Dermis blood vessel endothelial cell (primary cell): ENCODE measurements at places on chromosomes 1 and 21. TPM values are rescaled to one million over a fixed set of nuclear protein-coding genes. Genes with fewer than 3 reads are reported as not detected.

Gene KIF26B
- 1.0 and 1.5 TPM in 2 replicates for total RNA-seq

Gene PEX11B
- total RNA-seq = 34.0 and 41.4 TPM in 2 replicates

Gene SPATA21
- under 0.01 TPM in 1 of 2 replicates, not detected in the other for total RNA-seq

Gene PSMD4
- total RNA-seq = 231 and 242 TPM in 2 replicates

DNA sequence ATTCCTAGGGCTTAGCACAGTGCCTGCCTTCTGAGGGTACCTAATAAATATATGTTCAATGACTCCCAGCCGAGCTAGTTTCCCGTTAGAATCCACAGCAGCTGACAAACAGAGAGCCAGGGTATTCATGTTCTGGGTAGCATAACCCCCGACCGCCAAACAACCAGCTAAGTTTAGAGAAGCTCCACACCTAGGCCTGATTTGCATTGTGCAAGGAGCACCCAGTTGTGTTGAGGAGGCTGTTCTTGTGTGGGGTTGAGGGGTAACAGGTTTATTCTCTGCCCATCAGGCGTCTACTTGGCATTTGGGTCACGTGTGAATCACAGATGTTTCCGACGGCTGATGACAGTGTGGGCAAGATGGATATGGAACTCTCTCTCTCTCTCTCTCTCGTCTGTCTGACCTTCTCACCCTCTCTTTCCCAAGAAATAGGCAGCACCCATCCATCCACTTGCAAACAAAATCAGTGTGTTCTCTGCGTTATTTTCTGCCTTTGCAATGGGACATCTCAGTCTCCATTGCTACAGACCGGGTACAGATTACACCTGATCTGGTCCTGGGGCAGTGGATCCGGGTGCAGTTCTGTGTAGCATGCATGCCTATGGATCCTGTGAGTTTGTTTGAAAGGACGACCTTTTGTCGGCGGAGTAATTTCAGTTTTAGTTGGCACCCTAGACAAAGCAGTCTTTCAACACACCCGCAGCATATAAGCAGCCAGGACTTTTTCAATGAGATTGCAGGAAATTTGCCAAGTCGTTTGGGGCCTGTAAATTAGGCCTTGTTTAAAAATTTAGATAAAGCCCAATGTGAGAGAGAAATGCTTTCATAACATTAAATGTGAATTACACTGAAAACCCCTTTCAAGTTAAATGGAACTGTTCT is 29.4 kb downstream of the KAZN start:
- no peak for DNase-seq

- peak; percentile 18 for DNase-seq
Measured at GRCh38 chr1:226063977-226064815, 1.7 kb downstream of the H3-3A start.

GRCh38 chr1:200971428-200971903 is 52.0 kb downstream of the KIF21B start:
- no peak for DNase-seq

- peak; percentile 93 for DNase-seq
Measured at GRCh38 chr1:243926803-243927245, 76.8 kb upstream of the AKT3 start.

GRCh38 chr1:39845569-39846566 is 37.4 kb downstream of the TRIT1 start:
- peak; percentile 98 for DNase-seq

DNA sequence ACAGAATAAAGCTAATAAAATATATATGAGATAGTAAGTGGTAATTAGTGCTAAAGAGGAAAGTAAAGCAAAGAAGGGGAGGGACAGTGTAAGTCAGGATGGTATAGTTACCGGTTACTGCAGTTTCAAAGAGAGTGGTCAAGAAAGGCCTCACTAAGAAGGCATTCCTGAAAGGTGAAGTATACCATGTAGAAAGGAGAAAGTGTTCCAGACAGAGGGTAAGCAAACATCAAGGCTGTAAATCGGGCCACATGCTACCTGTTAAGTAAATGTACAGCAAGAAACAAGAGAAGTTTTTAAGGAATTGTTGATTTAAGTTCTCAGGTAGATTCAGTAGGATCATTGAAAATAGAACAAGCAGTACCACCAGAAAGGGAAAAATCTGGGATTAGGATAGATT is 9.7 kb downstream of the DESI2 start:
- DNase-seq = no peak

DNA sequence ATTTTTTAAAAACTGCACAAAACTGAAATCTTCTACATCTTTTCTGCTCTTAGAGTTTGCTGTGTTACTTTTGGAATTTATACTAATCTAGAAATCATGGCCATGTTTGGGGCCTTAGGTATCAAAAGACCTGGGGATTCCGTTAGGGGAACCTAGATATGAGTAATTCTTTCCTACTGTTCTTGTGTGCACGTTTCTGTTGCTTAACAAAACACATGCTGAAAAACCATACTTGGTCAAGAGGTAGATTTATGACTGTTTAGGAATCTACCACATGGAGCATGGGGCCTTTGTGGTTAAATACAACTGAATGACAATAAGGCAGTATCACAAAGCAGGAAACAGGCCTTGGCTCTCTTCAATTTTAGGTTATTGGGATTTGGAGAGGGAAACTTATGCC is 291.9 kb upstream of the USP25 start:
- DNase-seq = no peak

DNA sequence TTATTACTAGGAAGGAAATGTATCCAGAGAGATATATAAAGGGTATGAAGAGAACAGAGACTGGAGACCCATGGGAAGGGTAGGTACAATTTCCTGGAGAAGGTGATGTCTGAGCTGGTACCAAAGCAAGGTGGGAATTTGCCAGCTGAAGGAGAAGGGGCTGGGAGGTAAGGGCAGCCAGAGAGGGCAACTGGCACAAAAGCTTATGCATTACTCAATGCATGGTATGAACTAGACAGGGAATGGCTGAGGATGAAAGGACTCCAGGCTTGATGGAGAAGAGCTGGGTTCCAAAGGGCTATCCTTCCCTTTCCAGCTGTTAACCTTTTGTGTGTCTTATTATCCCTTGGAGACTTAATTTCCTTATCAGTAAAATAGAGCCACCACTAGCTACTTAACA is 113.6 kb upstream of the GADD45A start:
- DNase-seq = no peak

GRCh38 chr1:37473431-37474045 is 842 bp upstream of the ZC3H12A start:
- peak; percentile 33 for DNase-seq

GRCh38 chr1:170929835-170930554 is 5.3 kb upstream of the MROH9 start:
- DNase-seq = peak; percentile 71

- DNase-seq = peak; percentile 63
Measured at GRCh38 chr1:157170677-157171515, 32.7 kb upstream of the ETV3 start.

DNA sequence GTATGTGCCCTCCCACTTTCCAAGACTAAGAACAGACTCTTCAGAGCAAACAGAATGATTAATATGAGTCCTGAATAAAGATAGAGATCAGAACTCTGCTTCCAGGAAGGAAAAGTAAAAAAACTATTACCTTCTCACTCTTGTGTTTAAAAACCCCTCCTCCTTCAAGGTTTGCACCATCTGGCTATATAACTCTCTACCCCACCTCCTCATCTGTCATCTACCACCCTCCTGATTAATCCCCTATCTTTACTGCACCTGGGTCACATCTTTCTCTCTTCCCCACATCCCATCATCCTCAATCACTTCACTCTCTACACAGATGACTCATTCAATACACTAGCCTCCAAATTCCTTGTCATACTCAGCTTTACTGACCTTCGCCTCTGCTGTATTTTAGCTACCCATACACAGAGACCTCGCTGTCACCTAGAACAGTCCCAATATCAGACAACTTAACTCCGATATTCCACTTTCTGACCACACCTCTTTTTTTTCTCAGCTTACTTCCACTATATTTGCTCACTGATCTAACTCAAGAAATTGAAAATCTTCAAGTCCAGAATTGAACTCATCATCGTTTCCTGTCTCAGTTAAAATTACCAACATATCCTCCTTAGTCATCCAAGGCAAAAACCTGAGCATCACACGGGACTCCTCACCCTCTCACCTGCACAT is 3.7 kb downstream of the SCMH1 start:
- peak; percentile 23 for DNase-seq

DNA sequence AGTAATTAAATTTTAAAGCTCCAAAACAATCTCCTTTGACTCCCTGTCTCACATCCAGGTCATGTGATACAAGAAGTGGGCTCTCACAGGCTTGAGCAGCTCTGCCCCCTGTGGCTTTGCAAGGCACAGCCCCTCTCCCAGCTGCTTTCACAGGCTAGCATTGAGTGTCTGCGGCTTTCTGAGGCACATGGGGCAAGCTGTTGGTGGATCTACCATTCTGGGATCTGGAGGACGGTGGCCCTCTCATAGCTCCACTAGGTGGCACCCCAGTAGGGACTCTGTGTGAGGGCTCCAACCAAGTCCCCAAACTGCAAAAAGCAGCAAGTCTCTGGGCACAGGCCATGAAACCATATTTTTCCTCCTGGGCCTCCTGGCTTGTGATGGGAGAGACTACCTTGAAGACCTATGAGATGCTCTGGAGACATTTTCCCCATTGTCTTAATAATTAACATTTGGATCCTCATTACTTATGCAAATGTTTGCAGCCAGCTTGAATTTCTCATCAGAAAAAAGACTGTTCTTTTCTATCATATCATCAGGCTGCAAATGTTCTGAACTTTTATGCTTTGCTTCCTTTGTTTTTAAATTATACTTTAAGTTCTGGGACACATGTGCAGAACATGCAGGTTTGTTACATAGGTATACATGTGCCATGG is 554.1 kb upstream of the OLFM3 start:
- no peak for DNase-seq

DNA sequence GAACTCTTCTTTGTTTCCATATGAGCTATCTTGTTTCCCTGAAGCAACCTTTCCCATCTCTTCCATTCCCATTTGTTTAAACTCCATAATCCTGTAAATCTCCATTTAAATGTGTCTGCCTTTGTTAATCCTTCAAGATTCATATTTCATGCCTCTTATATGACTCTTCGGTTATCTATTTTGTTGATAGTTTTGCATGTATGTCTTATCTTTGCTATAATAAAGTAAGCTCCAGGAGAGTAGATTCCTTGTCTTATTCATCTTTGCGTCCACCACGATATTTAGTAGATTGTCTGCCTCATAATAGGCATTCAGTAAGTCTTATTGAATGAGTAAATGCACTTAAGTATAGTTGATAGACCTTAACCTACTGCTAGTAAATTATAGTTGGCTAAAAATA is 18.4 kb downstream of the CLIC4 start:
- no peak for DNase-seq

DNA sequence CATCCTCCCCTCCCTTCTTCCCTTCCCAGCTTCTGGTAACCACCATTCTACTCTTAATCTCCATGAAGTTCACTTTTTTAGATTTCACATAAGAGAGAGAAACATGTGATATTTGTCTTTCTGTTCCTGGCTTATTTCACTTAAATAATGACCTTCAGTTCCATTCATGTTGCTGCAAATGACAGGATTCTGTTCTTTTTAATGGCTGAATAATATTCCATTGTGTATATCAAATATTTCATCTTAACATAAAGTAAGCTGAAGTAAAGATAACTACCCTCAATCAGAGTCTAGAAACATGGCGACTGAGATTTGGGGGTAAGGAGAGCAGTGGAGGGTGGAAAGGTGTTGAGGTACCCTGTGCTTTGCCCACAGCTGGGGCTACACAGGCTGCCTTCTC is 68.9 kb downstream of the RHOU start:
- no peak for DNase-seq

DNA sequence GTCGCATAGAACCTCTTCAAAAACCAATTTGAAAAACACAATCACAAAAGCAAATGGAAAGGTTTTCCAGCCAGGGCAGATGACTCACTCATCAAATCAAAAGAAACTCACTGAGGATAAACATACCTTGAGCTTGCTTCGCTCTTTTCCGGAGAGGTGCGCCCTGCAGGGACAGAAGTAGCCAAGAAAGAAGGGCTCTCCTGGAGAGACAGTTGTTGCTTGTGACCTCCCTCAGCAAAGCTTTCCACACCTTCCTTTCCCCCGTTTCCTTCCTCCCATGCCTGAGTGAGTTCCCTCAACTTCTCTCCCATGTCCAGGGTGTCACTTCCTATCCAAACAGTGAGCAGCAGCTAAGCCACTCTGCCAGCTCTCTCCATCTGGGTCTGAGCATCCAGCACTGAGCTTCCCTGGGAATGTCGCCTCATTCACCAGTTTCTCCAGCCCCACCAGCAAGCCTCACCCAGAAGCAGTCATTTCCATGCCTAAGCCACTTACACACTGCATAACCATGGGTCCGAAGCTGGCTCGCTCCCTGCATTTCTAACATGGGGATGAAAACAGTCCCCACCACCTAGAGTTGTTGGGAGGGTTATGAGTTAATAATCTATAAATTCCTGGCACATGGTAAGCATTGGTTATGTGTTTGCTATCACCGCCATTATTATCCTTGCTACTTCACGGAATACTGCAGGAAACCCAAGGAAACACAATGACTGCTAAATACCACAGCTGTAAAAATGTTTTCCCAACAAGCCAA is 75.0 kb downstream of the PTPN14 start:
- peak; percentile 78 for DNase-seq

- no peak for DNase-seq
Measured at GRCh38 chr1:184632415-184633175, 122.1 kb downstream of the EDEM3 start.

GRCh38 chr1:211305044-211305443 is 21.6 kb upstream of the TRAF5 start:
- no peak for DNase-seq

- DNase-seq = no peak
Measured at GRCh38 chr1:160204526-160205241, 500 bp upstream of the PEA15 start.

GRCh38 chr1:91402023-91402422 is 2.6 kb downstream of the HFM1 start:
- peak; percentile 28 for DNase-seq

GRCh38 chr1:245409341-245410195 is 254.8 kb downstream of the KIF26B start:
- DNase-seq = no peak

GRCh38 chr1:241167121-241167630 is 189.8 kb downstream of the RGS7 start:
- no peak for DNase-seq

DNA sequence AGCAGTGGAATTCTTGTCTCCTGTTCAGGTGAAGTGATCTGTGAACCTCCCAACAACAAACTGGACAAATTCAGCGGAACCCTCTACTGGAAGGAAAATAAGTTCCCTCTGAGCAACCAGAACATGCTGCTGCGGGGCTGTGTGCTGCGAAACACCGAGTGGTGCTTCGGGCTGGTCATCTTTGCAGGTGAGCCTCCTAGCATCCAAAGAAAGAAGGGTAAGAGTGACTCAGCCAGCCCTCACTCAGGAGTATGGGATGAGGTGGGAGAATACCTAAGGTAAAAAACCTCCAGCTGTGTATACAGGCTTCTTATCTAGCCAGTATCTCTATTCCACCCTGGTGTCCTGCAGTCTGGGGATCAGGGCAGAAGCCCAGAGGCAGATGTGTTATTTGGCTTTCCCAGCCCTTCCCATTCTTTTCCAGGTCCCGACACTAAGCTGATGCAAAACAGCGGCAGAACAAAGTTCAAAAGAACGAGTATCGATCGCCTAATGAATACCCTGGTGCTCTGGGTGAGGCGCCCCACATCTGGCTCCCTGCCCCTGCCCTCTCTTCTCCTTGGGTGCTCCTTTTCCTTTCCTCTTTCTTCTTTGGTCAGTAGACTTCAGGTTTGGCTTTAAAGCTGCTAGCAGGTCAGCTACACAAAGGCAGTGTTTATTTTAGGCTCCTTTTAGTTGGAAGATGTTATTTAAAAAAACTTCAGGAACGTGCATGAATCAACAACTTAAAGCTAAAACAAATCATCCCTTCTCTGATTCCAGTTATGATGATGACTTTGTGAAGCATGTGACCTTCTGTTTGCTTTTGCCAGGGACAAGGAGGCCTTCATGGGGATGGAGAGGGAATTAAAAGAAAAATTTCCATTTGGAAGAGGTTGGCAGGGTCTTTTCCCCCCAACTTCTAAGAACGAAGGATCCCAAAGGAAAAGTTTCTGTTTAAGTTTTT is 9.0 kb downstream of the ATP8B2 start:
- no peak for DNase-seq
